Activated CD8-positive, alpha-beta memory T cell treated with anti-CD3 and anti-CD28 coated beads for 1 hour (primary cell): ENCODE measurements at places on chromosomes 11 and 22.

DNA sequence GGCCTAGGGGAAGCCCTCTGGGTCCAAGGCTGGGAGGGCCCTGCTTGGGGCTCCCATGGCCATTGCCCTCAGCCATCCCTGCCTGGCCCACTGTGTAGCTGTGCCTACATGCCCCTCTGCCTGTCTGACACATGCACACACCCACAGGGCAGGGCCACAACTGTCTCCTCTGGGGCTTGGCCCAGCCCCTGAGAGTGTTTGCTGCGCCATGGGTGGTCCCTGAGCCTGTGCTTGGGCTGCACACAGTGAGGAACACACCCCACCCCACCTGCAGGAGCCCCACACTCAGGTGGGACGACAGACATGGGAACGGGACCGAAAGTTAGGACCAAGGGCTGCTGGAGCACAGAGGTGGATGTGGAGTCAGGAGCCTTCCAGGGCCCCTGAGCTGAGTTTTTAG, 489.5 kb downstream of the TBC1D22A start:
- no peak for DNase-seq

- no peak for DNase-seq
These were observed 214.5 kb upstream of the UBASH3B start for GRCh38 chr11:122440811-122441665.

DNA sequence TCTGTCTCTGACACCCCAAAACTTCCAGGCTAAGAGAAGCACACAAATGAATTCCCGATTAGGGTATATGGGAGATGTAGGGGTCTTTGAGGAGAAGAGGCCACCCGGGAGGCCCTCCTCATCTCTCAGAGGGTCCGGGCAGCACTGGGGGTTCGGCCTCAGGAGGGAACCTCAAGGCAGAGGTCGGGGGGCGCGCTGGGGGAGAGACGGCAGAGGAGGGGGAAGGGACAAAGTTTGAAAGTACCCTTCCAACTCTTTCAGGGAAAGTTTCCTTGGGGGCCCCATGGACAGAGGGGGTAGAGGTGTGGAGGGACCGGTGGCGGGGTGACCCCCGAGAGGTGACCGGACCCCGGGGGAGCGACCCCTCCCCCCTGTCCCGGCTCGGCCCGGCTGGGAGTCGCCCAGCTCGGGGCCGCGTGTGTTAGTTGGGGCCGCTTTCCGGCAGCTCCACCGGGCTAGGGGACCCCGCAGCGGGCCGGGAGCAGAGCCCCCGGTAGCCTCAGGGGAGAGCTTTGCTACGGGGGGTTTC, 3.3 kb upstream of the GCAT start:
- DNase-seq = no peak

GRCh38 chr11:103958475-103959215, 77.8 kb upstream of the DDI1 start:
- no peak for DNase-seq

- DNase-seq = no peak
These were observed 1.3 kb downstream of the RNF169 start for GRCh38 chr11:74749965-74750296.

DNA sequence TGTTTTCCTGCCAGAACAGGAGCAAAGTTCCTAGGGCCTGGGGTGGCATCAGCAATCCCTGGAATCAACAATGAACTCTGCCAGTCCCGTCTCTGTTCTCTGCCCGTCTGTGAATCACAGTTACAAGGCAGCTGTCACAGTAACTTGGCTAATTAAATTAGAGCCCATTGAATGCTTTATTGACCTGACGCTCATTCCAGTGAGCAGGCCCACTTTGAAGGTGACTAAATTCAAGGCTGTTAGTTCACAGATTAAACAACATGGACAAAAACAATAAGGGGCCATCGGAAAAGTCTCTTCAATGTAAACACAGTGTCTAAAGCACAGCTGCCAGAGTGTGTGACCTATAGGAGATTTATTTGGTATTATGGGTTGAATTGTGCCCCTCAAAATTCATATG, 17.7 kb upstream of the TMPRSS5 start:
- no peak for DNase-seq

DNA sequence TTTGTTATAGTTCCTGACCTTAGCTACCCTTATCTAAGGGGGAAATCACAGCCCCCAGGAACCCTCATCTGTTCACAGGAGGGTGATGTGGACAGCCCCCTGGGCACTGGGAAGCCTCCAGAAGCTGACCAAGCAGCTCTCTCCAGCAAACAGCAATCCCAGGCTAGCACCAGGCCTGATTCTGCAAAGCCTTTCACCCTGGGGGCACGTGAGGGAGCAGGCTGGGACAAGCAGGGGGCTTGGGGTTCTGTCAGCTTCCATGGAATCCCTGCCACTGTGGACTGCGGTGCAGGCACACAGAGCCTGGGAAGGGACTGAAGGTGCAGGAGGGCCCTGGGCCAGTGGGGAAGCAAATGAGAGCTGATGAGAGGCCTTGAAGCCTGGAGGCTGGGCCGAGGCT, 2.1 kb downstream of the PGAP2 start:
- no peak for DNase-seq

GRCh38 chr11:100624346-100624745, 62.7 kb upstream of the ARHGAP42 start:
- DNase-seq = no peak

- DNase-seq = no peak
These were observed 108.0 kb downstream of the MAML2 start for GRCh38 chr11:96234866-96235441.
